AML-193 (cell line): ENCODE measurements at places on chromosomes 3 and 15.

- DNase-seq: peak; percentile 99
Observed at GRCh38 chr3:56693750-56694149, 10.7 kb upstream of the TASOR start.

GRCh38 chr3:156693166-156693565 is 18.8 kb downstream of the TIPARP start:
- no peak for DNase-seq

DNA sequence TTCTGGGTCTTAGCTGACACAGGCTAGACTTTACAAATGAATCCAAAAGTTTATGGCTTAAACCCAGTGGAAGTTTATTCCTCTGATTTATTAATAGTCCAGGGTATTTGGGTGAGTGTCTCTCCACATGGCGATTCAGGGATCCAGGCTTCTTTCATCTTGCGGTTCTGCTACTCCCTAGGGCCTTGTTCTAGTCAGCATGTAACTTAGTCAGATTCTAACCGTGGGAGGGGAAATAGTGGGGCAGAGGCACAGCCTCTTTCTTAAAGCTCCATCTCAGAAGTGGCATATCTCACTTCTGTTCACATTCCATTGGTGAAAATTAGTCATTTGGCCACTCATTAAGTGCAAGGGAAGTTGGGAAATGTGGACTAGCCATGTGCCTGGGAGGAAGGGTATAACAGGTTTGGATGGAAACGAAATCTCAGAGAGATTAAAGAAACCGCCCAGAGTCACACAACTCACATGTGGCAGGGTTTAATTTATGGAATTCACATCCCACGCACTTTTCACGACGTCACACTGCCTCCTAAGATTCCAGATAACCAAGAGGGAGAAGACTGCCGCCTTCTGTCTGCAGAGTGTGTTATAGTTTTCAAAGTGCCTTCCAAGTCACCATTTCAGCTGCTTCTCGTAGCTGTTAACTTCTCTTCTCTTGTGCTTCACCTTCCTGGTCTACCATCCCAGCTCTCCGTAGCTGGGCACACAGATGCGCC is 11.4 kb upstream of the RASGRF1 start:
- DNase-seq: no peak

GRCh38 chr3:77571971-77572715 is 532.2 kb downstream of the ROBO2 start:
- DNase-seq: no peak

DNA sequence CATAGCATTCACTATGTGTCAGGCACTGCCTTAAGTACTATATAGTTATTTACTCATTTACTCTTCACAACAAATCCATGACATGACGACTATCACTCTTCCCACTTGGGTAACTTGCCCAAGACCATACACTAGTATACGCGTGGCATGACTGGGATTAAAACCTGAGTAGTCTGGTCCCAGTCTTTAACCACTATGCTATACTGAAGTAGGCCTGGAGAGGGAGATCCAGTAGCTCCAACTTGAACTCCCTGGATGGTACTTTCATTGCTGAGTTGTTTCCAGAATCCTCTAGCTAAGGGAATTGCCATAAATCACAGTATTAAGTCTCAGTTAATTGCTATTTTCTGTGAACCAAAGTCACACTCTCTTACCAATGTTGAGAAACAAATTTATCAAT is 116.2 kb upstream of the LSAMP start:
- DNase-seq: no peak

- no peak for DNase-seq
Observed at GRCh38 chr3:187265461-187265955, 26.0 kb downstream of the MASP1 start.

DNA sequence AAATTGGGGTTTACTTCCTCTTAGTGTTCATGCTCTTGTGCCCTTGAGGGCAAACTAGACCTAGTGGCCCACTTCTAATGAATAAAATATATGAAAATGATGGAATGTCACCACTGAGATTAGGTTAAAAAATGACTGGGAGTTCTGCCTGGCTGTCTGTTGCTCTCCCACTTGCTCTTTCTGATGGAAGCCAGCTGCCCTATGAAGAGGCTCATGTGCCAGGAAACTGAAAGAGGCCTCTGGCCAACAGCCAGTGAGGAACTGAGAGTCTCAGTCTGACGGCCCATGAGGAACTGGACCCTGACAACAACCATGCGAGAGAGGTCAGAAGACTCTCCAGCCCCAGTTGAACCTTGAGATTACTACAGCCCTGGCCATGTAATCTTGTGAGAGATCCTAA is 107.1 kb upstream of the FHIT start:
- DNase-seq: no peak
